ENCODE measurements at places on chromosomes 3 and 15.

GRCh38 chr15:34246276-34246976 lies 21.6 kb downstream of the EMC4 start:
- no peak for DNase-seq

DNA sequence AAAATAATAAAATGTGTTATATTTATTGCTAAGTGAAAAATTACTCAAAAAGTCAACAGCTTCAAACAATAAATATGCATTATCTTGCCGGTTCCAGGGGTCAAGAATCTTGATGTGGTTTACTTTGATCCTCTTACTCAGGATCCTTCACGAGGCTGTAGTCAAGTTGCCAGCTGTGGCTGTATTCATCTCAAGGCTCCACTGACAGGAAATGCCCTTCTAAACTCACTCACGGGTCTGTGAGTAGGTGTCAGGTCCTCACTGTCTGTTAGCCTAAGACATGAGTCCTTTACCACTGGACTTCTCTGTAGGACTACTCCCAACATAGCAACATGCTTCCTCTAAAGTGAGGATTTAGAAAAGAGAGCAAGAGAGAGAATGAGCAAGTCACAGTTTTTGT lies 983.0 kb downstream of the SI start:
- DNase-seq = no peak

DNA sequence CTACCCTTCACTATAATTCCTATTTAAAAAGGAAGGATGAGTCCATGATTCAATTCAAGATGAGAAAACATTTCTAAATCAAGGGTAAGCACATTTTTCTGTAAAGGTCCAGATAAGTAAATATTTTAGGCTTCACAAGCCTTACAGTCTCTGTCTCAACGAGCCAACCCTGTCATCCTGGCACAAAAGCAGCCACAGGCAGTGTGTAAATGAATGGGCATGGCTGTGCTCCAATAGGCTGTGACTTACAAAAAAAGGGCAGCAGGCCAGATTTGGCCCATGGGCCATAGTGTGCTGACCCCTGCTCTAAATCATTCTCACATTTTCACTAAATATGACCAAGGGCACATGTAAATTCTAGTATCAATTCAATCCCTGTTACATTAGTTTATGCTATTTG lies 200.4 kb downstream of the WNT5A start:
- no peak for DNase-seq

- DNase-seq = no peak
These were observed 236.4 kb downstream of the KLF13 start for GRCh38 chr15:31563001-31563400.

GRCh38 chr3:37502621-37503020 lies 328.2 kb upstream of the LRRFIP2 start:
- DNase-seq = no peak

- DNase-seq = no peak
These were observed 165.5 kb downstream of the VGLL4 start for GRCh38 chr3:11478167-11478566.

GRCh38 chr3:42660131-42660715 lies 6.7 kb downstream of the ZBTB47 start:
- no peak for DNase-seq

- DNase-seq = no peak
These were observed 146.7 kb upstream of the THBS1 start for GRCh38 chr15:39434163-39434562.

DNA sequence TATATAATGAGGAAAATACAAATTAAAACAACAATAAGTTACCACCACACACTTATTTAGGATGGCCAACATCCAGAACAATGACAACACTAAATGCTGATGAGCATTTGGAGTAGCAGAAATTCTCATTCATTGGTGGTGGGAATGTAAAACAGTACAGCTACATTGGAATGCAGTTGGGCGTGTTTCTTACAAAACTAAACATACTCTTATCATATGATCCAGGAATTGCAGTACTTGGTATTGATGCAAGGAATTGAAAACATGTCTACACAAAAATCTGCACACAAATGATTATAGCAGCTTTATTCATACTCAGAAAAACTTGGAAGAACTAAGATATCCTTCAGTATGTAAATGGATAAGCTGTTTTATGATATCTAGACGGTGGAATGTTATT lies 594.2 kb downstream of the ZBBX start:
- no peak for DNase-seq

- no peak for DNase-seq
These were observed 224.3 kb upstream of the SETMAR start for GRCh38 chr3:4078903-4079302.

DNA sequence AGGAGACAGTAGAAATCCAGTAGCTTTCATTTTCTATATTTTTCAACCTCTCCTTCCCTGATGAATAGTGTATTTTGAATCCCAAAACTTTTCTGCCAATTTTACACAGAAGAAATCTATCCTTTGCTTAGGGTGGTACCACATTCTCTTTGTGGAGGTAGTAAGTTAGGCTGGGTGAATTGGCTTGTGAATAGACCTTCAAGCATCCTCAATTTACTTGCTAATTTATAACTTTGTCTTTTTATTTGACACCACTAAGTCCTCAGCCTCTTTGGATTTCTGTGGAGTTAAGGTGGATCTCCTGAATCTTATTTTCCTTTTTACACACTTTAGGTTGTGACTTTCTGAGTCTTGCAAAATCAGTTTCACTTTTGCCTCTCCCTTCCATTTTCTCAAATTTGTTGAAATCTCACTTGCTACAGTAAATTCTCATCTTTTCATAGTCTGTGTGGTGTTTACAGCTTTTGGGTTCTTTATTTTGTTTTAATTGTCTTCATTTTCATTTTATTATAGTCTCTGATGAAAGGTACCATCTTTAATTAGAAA lies 5.7 kb upstream of the PLSCR1 start:
- DNase-seq = no peak

- no peak for DNase-seq
These were observed 32.5 kb upstream of the ZNF445 start for GRCh38 chr3:44510000-44510368.

DNA sequence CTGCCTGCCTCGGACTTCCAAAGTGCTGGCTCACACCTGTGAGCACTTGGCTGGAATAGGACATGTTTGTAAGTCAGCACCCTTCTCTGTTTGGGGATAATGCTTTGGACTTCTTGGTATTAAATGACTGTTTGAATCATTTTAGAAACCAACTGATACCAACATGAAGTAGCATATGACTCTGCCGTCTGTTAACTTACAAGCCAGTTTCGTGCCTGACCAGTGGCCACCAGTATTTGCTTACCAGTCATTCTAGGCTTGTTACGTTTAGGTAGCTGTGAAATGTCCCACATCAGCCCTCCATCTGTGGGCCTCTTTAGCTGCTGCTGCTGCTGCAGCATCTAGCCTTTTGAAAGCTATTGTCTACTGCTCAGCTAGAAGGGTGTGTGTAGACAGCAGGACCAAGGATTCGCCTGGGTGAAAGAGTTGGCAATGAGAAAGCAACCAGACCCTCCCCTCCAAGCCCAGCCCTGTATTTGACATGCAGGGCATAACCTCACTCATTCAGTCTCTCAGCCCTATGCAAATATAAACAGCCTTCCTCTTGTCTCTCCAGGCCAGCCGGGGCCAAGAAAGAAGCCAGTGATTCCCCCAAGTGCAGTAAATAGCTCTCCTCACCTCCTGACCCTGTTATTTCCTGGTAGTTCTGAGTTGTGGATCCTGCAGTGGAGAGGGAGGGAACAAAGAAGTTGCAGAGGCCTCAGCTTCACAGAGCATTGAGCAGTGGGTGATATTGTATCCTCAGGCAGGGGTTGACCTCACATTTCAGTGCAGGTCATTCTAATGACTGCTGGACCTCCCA lies 51.0 kb downstream of the NKIRAS1 start:
- no peak for DNase-seq

- DNase-seq = no peak
These were observed 62.1 kb downstream of the CORO2B start for GRCh38 chr15:68640791-68641331.

DNA sequence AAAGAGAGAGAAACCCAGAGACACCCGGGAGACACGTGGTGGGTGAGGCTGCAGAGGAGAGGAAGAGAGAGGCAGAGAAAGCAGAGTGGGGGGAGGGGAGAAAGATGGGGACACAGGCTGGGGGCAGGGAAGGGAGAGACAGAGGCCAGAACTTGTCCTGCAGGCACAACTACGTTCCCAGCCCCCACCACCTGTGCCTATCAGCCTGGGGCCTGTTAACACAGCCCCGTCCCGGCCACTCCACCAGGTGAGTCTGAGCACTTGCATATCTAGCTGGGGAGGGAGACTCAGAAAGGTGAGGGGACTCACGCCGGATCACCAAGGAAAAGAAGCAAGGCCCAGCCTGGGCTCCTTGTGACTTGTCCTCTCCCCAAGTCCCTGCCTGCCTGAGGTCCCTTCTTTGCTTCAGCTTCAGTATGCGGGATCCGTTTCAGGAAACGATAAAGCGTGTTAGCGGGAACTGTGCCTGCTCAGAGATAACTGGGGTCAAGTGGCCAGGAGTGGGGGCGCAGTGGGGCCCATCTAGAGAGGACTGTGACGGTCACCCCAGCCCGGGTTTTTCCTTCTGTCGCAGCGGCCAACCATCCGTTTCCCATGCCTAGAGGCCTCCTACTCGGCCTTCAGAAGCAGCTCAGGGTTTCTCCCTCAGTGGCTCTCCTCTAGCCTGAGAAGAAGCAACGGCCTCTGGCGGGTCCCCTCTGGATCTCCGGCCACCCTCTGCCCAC lies 10.3 kb downstream of the LINGO1 start:
- no peak for DNase-seq

DNA sequence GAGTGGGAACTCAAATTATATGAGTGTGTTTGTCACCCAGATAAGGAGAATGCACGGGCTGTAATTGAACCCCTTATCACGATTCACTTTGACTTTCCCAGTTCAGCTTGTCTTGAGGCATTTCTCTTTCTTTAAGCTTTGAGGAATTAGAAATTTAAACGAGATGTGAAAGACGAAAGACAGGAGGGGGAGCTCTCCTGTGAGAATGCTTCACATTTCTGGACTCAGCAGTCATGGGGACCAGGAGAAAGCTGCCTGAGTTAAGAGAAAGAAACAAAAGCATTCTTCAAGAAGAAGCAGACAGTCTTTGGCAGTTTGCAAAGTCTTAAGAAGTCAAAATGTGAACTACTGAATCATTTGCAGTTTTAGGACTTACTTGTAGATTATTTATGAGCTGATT lies 205.6 kb downstream of the NECTIN3 start:
- DNase-seq = no peak

DNA sequence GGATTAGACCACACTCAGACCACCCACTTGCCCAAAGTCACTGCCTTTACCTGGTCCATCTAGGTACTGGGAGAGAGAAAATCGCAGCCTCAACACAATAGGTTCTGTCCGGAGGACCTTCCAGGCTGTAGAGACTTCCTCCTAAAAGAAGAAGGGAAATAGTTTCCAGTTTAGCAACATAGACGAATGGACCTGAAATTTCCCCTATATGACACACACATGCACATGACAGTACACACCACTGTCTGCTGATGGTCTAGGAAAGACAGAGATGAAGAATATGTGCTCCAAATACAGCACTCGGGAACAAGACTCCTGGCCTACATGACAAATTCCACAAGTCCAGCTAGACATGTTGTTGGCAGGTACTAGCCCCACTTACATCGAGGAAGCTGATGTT lies 7.3 kb downstream of the PARP6 start:
- no peak for DNase-seq

GRCh38 chr3:176807938-176808337 lies 389.3 kb downstream of the TBL1XR1 start:
- no peak for DNase-seq

DNA sequence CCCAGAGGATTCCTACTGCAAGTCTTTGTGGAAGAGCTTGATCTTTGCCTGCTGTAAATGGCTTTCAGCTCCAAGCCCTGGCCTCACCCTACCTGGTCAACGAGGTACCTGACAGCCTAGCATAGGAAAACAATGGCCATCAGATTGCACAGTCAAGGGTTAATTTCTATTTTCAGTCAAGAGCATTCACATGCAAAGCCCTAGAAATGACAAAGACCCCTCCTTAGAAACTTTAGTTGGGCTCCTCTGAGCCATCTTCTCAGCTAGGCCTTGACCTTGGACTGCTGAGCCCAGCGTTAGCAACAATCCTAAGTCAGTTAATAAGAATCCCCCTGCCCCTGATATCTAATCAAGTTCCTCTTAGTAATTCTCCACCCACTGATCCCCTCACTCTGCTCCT lies 18.5 kb downstream of the MESD start:
- DNase-seq = no peak

- no peak for DNase-seq
These were observed 108.7 kb downstream of the RARB start for GRCh38 chr3:25536521-25537391.

DNA sequence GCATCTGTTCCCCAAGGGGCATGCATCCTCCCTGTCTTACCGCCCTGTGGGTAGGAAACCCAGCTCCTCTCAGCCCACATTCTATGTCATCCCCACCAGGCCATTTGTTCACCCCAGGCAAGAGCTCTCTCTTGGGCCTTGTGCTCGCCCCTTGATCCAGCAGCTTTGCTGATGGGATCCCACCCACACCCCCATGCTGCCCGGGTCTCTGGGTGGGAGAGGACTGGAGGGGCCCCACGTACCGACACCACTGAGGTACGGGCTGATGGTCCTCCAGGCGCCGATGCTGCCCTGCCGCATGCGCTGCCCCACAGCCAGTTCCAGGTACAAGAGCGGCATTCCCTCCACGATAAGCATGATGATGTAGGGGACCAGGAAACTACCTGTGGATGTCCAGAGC lies 14.5 kb downstream of the SLC6A20 start:
- no peak for DNase-seq

DNA sequence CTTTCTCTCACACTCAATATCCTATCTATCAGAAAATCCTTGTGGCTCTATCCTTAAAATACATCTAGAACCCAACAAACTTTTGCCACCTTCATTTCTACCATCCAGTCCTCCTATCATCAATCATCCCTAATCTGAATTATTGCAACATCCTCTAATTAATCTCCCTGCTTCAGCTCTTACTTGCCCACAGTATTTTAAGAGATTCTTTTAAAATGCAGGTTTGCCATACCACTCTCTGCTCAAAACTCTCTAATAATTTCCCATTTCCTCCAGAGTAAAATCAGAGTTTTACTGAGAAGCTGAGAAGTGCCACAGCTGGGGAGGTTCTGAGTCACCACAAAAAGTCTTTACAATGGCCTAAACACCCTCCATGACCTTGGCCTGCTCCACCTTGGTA lies 234.3 kb upstream of the ZPLD1 start:
- DNase-seq = no peak
